GM12878 (cell line): ENCODE measurements at places on chromosomes 2 and 18. TPM values are rescaled to one million over a fixed set of nuclear protein-coding genes. Genes with fewer than 3 reads are reported as not detected.

- no peaks in the 10 kb centered on the region for H3K4me1 ChIP-seq
- H3K4me3 ChIP-seq = no peak overlapping the region
- peak; percentile 16 for DNase-seq
These were observed 96.8 kb downstream of the UBE2E3 start for GRCh38 chr2:181077128-181077709.

DNA sequence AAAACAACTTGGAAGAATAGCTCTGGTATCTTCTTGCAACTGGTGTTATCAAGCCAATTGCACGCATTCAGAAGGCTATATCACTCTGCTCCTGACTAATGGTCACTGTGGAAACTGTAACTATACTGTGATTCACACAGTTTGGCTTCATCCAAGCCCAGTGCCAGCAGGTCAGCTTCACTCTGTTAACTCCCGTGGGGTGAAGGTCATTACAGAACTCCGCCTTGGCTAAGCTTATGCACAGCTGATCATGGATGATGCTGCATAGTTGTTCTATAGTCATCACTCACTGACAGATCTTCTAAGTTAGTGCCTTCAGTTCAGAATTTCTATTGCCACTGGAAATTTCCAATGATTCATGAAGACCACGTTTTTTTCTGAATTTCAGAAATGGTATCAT lies 497.2 kb upstream of the NETO1 start:
- no peaks in the 10 kb centered on the region for H3K4me1 ChIP-seq
- no peaks in the 10 kb centered on the region for H3K36me3 ChIP-seq
- H3K27me3 ChIP-seq = no peaks in the 10 kb centered on the region
- no peak overlapping the region for H3K4me3 ChIP-seq
- DNase-seq = no peak

GRCh38 chr18:32337821-32338220 lies 132.9 kb downstream of the GAREM1 start:
- no peaks in the 10 kb centered on the region for H3K4me1 ChIP-seq
- no peaks in the 10 kb centered on the region for H3K27me3 ChIP-seq

GRCh38 chr2:203626952-203627681 lies 79.3 kb upstream of the CD28 start:
- no peak for DNase-seq
- no peaks in the 10 kb centered on the region for H3K4me1 ChIP-seq
- H3K27ac ChIP-seq = no peak overlapping the region
- H3K36me3 ChIP-seq = no peaks in the 10 kb centered on the region

GRCh38 chr2:218924757-218925156 lies 34.7 kb upstream of the CDK5R2 start:
- H3K4me3 ChIP-seq = no peak overlapping the region
- DNase-seq = no peak
- no peaks in the 10 kb centered on the region for H3K4me1 ChIP-seq
- no peaks in the 10 kb centered on the region for H3K36me3 ChIP-seq
- H3K27me3 ChIP-seq = no peaks in the 10 kb centered on the region

GRCh38 chr2:65264821-65265670 lies 37.4 kb downstream of the ACTR2 start:
- no peak overlapping the region for H3K4me3 ChIP-seq
- no peak overlapping the region for H3K27ac ChIP-seq
- H3K4me1 ChIP-seq = no peaks in the 10 kb centered on the region
- peak; percentile 20 for DNase-seq
- no peaks in the 10 kb centered on the region for H3K27me3 ChIP-seq
- peaks cover 8% of the 10 kb centered on the region for H3K36me3 ChIP-seq

DNA sequence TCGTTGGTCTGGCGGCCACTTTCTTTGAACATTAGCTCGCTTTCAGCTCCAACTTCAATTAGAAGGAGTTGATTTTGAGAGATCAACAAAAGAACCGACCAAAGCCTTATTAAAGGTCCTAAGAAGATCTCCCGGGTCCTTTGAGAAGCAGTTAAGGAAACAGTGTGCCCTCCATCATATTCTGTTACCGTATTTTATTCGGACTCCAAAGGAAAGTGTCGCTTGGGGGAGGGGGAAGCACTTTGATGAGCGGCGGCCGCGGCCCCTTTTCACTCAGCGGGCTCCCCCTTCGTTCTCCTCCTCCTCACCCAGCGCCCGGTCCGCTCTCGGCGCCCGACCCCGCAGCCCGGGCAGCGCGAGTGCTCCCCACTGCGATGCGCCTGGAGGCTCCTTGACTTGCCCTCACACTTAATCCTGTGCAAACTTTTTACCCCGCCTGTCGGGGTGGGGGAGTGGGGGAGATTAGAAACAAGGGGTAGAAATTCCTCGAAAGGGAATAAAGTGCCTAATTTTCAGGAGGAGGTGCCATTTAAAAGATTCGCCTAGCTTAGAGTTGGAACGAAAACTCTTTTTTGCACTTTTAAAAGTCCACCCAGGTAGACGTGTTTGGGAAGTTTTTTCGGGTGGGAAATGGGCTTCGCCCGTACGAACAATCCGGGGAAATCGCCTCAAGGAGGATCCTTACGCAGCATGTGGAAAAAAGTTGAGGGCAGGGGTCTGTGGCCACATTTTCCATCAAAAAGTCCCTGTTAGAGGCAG lies 1.2 kb upstream of the OTX1 start:
- H3K27me3 ChIP-seq = peaks cover 17% of the 10 kb centered on the region
- no peak overlapping the region for H3K27ac ChIP-seq
- peak overlapping the region; percentile 71 for H3K4me3 ChIP-seq
- H3K4me1 ChIP-seq = peaks cover 8% of the 10 kb centered on the region

- no peaks in the 10 kb centered on the region for H3K4me1 ChIP-seq
- H3K36me3 ChIP-seq = no peaks in the 10 kb centered on the region
- H3K4me3 ChIP-seq = no peak overlapping the region
- no peak overlapping the region for H3K27ac ChIP-seq
- DNase-seq = no peak
- H3K27me3 ChIP-seq = peaks cover 3% of the 10 kb centered on the region; the same call in 1 of the 2 replicates
These were observed 36.2 kb upstream of the ACAA2 start for GRCh38 chr18:49849331-49850217.

DNA sequence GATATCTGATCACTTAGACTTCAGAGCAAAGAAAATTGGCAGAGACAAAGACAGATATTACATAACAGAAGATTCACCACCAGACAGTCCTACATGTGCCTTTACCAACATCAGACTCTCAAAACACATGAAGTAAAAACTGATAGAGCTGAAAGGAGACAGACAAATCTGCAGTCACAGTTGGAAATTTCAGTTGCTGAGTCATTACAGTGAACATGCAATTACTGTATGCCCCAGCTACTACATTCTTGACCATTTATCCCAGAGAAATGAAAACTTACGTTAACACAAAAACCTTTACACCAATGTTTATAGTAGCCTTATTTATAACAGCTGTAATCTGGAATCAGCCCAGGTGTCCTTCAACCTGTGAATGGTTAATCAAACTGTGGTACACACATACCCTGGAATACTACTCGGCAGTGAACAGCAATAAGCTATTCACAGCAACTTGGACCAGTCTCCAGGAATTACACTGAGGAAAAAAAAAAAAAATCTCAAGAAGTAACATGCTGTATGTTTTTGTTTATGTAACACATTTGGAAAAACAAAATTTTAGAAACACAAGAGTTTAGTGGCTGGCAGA lies 7.5 kb upstream of the SCLY start:
- H3K4me1 ChIP-seq = no peaks in the 10 kb centered on the region
- no peaks in the 10 kb centered on the region for H3K27me3 ChIP-seq
- no peak overlapping the region for H3K27ac ChIP-seq
- H3K4me3 ChIP-seq = no peak overlapping the region
- H3K36me3 ChIP-seq = no peaks in the 10 kb centered on the region
- no peak for DNase-seq

GRCh38 chr2:150606380-150607060 lies 119.1 kb upstream of the RND3 start:
- no peaks in the 10 kb centered on the region for H3K27me3 ChIP-seq
- H3K4me1 ChIP-seq = no peaks in the 10 kb centered on the region
- no peak overlapping the region for H3K27ac ChIP-seq
- H3K36me3 ChIP-seq = no peaks in the 10 kb centered on the region
- H3K4me3 ChIP-seq = no peak overlapping the region
- no peak for DNase-seq

DNA sequence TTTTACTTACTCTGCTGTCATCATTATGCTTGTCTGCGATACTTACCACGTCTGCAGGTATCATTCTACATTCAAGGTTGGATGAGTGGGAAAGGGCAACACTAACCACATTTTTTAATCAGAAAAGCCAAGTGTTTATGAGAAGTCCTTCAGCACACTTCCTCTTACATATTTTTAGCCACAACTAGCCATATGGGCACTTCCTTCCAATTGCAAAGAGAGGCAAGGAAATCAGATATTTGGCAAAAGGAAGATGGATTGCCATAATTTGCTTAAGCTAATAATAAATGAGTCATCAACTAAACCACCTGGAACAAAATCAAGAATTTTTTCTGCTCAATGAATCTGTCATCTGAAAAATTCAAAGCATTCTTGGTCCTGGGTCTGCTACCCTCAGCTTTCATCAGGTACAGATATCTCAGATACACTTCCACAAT lies 16.7 kb upstream of the MRO start:
- no peaks in the 10 kb centered on the region for H3K27me3 ChIP-seq
- no peaks in the 10 kb centered on the region for H3K36me3 ChIP-seq
- no peak overlapping the region for H3K27ac ChIP-seq
- peaks cover 24% of the 10 kb centered on the region for H3K4me1 ChIP-seq

DNA sequence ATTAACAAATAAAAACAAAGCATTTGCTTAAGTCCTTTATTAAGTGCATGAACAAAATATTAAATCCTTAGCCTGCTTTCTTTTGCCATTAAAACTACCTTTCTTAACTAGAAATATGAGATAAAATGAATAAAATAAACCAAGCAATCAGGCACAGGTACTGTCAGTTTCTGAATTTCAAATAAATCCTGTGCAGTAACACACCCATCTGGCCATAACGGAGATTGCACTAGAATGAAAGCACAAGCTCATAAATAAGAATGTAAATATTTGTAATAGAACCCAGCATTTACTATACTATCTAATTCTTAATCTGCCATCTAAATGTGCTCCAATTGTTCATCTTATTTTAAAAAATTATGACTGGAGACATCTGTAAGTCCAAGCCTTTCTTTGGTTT lies 31.9 kb downstream of the PRKRA start:
- no peak for DNase-seq
- no peaks in the 10 kb centered on the region for H3K27me3 ChIP-seq
- H3K27ac ChIP-seq = no peak overlapping the region
- no peak overlapping the region for H3K4me3 ChIP-seq
- H3K4me1 ChIP-seq = peaks cover 6% of the 10 kb centered on the region; the same call in 1 of the 2 replicates

DNA sequence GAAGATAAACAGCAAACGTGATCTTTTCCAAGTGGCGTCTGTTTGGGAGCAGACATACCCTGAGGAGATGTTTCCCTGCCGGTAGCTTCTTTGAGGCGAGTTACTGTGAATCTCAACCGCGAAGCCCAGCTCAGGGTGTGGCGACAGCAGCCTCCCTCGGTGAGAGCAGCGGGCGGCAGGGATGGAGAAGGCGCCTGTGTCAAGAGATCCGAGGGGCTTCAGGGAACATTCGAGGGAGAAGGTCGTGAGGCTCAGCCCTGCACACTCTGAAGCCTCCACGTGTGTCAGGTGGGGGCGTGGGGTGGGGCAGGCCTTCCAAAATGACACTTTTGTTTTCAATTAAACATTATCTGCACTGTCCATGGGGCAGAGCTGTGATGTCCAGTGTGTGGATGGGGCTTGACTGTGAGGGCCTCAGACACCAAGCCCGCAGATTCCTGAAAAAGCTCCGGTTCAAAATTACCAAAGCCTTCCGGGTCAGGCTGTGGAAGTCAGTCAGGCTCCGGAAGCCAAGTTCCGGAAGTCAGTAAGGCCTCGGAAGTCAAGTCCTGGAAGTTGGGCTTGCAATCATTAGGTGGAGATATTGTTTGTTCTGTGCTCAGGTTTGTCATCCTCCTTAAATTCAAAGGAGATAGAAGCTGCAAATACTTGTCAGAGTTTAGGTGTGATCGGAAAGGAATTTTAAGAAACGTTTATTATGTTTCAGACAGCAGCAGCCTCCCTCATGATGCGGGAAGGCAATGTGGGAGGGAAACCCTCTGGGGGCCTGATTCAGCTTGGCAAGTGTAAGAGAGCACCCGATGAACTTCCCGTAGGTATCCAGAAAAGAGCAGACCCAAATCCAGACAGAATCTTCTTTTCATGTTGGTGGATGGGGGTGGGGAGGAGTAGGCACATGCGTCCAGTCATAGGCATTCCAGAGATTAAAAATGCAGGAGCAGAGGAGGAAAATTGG lies 20.7 kb downstream of the SMIM21 start:
- no peaks in the 10 kb centered on the region for H3K4me1 ChIP-seq
- no peak overlapping the region for H3K4me3 ChIP-seq
- no peak for DNase-seq
- H3K36me3 ChIP-seq = no peaks in the 10 kb centered on the region

DNA sequence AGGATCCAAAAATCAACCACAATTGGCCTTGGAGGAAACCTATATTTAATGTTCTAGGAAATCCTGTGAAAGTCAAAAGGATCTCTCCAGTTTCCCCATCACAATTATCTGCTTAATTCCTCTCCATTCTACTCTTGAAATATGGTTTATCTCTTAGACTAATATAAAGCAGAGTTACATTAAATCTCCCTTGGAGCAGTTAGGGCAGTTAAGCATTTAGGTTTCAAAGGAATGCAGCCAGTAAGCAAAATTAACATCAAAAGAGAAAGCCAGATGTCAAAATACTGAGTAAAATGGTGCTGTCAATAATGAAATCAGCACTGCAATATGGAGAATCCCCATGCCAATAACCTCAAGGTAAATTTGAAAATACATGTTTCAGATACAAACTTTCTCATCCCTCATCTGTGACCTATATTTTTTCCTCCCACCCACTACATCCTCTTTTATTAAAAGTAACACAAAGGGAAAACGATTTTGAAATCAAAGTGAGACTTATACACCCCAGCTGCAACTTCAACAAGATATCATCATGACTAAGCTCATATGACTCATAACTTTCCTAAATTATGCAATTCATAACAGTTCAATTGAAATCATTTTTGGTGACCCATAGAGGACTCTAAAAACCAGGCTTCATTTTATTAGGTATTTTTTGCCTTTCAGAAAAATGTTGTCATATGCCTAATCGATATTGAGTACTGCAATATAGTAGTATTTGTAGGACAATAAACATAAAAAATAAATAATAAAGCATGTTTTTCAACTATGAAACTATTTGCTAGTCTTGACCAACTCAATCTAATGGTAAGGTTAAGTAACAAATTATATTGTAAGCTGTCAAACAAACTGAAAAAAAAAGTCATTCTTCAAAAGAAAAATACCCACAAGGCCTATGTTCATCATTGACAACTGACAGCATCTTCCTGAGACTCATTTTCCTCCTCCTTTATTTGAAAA lies 3.1 kb downstream of the ADAM17 start:
- no peak for DNase-seq
- peaks cover 38% of the 10 kb centered on the region for H3K4me1 ChIP-seq

Gene VPS54
- 9.5 and 9.7 TPM in 2 replicates for total RNA-seq

Gene PID1
- not detected in 2 replicates for total RNA-seq

Gene IRS1
- total RNA-seq = 1.7 TPM in 2 replicates

Gene OTOS
- total RNA-seq = not detected in 2 replicates

Gene MYO7B
- total RNA-seq = 2.2 and 4.8 TPM in 2 replicates
